Stimulated activated naive CD8-positive, alpha-beta T cell treated with anti-CD3 and anti-CD28 coated beads, Interleukin-15, Interleukin-2, amounts not matched to agents 100 U/mL and 50 U/mL, for 24 hours (primary cell): ENCODE measurements at places on chromosomes 2 and 18.

DNA sequence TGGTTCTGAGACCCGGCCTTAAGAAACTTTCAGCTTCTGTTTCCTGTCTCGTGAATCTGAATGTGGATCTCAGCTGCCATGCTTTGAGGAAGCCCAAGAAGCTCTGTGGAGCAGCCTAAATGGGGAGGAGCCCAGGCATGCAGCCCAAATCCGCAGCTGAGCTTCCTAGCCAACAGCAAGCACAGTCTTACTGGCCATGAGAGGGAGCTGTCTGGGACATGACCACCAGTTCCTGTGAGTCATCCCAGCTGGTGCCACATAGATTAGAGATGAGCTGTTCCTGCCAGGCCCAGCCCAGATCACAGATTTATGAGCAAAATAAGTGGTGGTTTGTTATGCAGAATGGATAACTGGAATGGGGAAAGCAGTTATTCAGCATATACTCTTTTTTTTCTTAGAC, 224.4 kb upstream of the APCDD1 start:
- no peak for DNase-seq

DNA sequence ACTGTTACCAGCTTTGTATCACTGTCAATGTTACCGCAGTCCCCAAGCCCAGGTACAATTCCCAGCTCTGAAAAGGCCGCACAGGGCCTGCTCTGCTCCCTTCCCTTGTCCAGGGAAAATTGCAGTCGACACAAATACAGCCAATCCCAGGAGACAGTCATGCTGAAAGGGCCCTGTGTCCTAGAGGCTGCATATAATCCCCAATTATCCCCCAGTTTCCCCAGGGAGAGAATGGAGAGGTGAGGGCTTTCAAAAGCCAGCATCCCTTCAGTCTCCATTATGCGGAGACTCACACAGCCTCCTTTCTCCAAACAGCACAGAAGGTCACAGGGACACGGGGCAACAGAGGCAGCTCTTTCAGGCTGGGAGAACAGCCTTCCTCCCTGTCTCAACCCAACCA, 17.1 kb upstream of the CTIF start:
- no peak for DNase-seq

DNA sequence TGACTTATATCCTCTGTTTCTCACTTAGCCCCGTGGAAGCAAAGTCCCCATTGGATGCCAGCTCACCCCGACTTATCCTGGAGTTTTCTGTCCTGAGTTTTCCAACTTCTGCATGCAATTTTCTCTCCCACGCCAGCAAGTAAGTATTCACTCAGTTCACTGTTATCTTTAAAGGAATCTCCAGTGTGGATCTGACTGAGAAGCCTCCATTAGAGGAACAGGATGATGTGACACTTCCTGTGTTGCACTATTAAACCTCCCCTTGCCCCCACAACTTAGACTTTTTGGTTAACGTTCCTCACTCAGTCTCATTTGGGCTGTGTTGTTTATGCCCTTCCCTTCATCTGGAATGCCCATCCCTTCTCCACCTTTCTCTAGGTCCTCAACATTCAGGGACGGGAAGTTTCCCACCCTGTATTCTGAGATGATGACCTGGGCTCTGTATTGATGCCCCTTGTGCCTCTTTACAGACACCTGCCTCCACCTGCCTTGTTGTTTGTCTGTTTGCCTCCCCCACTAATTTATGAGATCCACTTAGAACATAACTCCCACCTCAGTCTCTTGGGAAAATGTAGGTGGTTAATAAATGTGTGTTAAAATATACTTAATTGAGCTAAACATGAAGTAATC, 536.1 kb upstream of the RAB6C start:
- no peak for DNase-seq

GRCh38 chr2:18741895-18742732, 152.7 kb upstream of the NT5C1B start:
- DNase-seq: no peak
